ENCODE measurements at places on chromosomes 2 and 18. TPM values are rescaled to one million over a fixed set of nuclear protein-coding genes. Genes with fewer than 3 reads are reported as not detected.

DNA sequence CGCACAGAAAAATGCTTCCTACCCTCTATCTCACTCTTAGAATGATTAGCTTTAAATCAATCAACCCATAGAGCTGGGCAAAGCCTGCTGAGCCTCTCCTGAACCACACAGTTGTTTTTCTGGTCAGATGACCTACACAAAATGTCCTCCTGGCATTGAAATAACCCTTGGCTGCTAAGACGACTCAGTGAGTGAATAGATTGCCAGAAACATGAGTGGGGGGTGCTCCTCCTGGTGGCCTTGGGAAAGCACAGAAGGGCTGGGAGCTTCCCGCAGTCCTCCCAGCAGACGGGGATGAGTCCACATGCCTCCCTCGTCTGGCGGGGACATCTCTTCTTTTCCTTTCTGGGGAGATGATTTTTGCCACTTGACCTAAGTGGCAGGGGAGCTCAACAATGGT lies 14.9 kb downstream of the MAL start:
- DNase-seq, result no peak

- DNase-seq, result no peak
These were observed 24.9 kb downstream of the TRAPPC12 start for GRCh38 chr2:3404349-3404894.

DNA sequence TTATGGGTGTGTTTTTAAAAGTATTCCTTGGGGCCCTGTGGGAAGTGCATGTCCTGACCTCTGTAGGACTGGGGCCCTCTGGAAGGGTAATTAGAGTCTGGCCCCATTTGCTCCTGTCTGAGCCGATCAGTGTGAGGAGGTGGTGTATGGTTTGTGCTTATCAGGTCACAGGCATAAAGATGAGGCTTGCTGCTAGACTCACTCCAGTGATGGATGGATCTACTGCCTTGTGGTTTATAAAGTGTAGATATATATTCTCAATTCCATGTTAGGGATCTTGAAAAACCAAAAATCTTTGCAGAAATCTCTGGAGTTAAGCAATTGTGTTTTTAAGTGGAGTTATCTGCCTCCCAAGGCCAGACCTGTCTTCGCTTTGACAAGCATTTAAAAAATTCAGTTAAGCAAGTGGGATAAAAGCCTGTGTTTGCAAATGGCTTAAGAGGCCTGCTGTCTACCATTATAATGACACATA lies 182.4 kb downstream of the PTPRM start:
- no peak for DNase-seq

- DNase-seq, result no peak
These were observed 102.4 kb downstream of the TRIB2 start for GRCh38 chr2:12819103-12819475.

- DNase-seq, result no peak
These were observed 887.5 kb upstream of the NRXN1 start for GRCh38 chr2:51919395-51919794.

- no peak for DNase-seq
These were observed 49.8 kb upstream of the CABYR start for GRCh38 chr18:24089076-24089475.

- no peak for DNase-seq
These were observed 29.5 kb upstream of the ATRAID start for GRCh38 chr2:27182346-27182745.

DNA sequence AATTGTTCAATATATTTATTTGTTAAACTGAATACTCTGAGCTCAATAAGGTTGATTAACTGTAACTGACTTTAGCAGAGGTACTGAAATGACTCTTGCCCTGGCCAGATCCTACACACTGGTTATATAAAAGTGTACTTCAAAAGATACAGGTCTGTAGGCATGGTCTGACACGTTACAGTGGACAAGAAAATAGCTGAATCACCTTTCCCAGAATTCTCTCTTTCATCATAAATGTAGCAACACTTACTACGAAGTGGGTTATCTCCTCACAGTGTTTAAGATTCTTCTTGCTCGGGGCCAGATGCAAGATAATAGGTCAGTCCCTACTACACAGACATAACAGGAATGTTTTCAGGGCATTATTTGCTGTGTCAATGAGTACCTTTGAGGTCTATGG lies 107.0 kb upstream of the ZC3H15 start:
- DNase-seq, result no peak

GRCh38 chr2:58569475-58570185 lies 328.5 kb upstream of the FANCL start:
- no peak for DNase-seq

GRCh38 chr2:120091436-120091835 lies 78.6 kb downstream of the EPB41L5 start:
- DNase-seq, result no peak

DNA sequence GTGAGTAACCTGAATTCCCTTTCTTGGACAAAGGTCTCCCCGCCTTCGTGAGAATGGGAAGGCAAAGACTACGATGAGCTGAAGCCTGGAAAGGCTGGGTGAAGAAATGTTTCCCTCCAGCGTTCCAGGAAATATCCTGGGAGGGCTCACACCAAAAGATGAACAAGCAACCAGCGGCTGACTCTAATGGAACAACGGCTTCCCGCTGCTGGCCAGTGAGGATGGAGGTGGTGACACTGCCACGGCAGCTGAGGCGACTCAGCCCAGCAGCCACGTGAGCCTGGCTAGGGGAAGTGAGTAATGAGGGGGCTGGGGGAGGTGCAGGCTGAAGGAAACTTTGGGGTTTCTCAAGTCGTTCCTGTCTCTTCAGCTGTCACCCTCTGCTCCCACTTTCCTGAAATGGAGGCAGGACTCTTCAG lies 105.0 kb upstream of the SMAD7 start:
- no peak for DNase-seq

GRCh38 chr2:124999906-125000305 lies 974.8 kb downstream of the CNTNAP5 start:
- no peak for DNase-seq

PRKAG3 gene
- not detected for total RNA-seq

DNA sequence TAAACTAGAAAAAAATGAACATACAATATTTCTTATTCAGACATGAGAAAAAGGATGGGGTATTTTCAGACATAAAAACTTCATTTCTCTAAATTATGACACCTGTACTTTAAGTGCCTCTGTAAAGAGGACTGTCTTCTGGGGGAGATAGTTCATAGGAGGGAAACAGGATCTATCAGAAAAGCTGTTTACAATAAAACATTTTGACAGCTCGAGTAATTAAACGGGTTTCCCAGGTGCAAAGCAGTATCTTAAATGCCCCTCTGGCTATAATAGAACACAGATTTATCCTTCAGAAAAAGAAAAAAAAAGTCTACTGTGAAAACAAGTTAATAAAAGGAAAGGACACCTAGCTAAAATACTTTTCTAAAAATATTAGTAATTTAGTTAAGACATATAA lies 311.4 kb upstream of the UBE2E3 start:
- no peak for DNase-seq

DNA sequence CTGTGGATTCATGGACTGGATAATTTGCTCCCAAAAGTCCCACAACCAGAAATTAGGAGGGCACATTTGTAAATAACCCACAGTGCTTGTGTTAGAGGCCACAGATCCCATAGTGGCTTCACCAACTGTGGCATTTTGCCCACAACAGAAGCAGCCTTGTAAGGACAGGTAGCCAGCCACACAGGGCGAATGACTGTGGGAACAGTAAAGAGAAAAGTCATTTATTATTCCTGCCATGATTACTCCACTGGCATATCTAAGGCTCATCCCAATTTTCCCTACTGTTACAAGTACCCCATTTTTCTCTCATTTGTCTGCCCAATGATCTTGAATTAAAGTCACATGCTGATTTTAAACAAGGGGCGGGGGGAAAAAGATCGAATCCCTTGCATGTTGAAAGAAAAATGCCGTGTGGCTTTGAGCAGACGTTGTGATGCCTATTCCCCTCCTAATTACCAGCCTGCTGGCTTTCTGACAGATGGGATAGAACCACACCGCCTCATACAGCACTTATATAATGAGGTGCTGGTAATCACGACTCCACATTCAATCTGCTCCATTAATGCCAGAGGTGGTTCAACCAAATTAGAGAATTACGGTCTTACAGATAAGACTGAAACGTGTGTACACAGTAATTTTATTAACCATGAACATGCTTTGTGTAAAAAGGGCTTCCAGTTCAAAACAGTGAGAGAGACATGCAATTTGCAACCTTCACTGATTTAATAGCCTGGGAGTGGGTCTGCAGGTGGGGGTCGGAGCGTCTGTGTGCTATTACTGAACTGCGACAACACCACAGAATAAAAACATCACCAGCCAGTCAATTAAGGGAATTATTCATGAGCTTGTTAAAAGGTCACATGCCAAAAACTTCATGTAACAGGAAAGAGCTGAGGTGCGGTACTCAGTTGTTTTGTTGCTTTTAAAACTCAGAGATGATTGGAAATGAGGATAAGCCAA lies 196.0 kb downstream of the TMEM163 start:
- no peak for DNase-seq

GRCh38 chr2:47313141-47313691 lies 89.7 kb upstream of the MSH2 start:
- DNase-seq, result no peak

POU3F3 gene
- total RNA-seq, result 7.7 TPM

- DNase-seq, result no peak
These were observed 18.5 kb downstream of the THSD7B start for GRCh38 chr2:136783856-136784255.

- no peak for DNase-seq
These were observed 26.2 kb downstream of the KLF7 start for GRCh38 chr2:207139552-207139951.

GRCh38 chr2:150286730-150287362 lies 200.6 kb downstream of the RND3 start:
- no peak for DNase-seq

DNA sequence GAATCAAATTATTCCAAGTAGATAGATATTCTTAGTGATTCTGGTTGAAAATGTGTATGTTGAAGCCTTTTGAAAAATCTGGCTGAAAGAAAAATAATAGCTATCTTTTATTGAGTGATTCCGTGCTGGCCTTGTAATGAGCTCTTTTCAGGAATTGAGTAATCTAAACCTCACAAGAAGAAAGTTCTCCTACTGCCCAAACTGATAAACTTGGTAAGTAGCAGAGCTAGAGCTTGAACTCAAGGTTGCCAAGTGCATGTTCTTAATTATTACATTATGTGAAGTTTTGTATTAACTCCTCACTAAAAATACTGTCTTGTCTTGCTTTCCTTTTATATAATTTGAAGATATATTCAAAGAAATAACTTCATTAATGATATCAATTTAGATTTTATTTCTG lies 1.6 kb upstream of the PPP1R1C start:
- DNase-seq, result no peak

GRCh38 chr18:4551001-4551360 lies 95.9 kb upstream of the DLGAP1 start:
- DNase-seq, result no peak

GRCh38 chr2:84309281-84309680 lies 149.8 kb downstream of the SUCLG1 start:
- no peak for DNase-seq

TNS1 gene
- 249 TPM for total RNA-seq

POTEE gene
- total RNA-seq, result 0.92 TPM

DNA sequence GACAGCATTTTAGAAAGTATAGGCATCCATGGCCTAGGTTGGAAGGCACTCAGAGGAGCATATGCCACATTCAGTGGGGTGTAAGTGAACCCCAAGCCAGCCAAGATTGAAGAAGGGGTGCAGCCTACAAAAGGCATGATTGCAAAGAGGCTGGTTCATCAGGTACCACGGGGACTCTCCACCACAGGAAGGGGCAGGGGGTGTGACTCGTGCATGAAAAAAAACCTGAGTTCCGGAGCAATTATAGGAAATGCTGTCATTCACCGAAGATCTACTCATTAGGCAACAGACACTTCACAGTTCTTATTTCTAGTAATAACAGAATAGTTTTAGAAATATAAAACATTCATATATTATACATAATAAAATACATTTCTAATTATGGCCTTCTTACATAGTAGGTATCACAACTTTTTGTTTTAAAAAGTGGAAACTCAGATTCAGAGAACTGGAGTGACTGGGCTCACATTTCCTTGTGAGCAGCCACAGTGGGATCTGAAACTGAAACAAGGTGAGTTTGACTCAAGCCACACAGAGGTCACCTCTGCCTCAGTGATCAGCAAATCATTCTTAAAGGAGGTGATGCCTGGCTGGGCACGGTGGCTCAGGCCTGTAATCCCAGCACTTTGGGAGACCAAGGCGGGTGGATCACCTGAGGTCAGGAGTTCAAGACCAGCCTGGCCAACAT lies 188.4 kb upstream of the GYPC start:
- DNase-seq, result no peak

DNA sequence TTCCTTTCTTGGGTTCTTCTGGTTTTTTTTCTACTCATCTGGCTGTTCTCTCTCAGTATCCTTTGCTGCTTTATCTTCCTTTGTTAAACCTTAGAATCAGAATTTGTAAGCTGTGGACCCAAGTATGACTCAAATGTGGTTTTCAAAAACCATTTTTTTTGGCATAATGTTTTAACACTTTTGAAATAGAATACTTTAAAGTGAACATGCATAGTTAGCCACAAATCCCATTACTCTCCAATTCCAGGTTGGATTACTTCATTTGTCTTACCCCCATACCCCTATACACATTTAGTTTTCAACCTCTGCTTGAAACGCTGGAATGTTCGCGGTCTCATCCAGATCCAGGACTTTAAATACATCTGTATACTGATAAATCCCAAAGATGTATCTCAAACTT lies 29.1 kb downstream of the ALMS1 start:
- no peak for DNase-seq

DNA sequence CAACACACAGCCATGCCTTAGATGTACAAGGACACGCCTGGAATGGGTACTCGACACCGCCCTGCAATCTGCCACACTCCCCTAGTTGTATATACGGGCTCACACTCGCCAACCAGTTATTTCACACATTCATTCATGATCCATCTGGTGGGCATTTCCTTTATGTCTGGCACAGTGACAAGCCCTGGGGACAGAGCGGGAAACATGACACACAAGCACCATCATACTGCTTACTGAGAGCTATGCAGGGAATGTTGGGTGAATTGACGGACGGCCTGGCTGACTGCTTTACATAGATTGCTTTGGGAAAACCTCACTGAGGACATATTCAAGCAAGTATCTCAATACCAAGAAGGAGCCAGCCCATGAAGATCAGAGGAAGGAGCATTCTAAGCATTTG lies 448.0 kb upstream of the SPRED2 start:
- no peak for DNase-seq

GRCh38 chr2:66957677-66958076 lies 439.5 kb upstream of the ETAA1 start:
- no peak for DNase-seq

GRCh38 chr2:42960842-42961180 lies 168.4 kb upstream of the HAAO start:
- no peak for DNase-seq

GRCh38 chr2:183359867-183360266 lies 235.6 kb downstream of the NUP35 start:
- DNase-seq, result no peak

GRCh38 chr18:46488471-46489213 lies 168.4 kb downstream of the LOXHD1 start:
- DNase-seq, result no peak

CCDC150 gene
- total RNA-seq, result 3.6 TPM

DNA sequence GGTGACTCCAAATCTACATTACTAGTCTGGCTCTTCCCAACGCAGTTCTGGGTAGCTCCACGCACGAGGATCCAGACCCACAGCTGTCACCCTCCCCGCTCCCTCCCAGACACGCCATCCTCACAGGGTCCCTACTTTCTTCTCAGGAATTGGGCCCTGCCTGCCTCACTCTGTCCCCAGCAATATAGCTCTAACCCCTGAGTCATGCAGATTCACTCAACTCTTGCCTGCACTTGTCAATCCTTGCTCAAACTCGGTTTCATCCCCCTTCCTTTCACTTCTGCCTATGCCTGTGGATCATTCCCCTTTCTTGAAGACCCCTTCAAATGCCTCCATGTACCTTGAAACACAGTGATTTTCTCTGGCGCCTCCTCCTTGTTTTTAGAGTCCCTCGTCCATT lies 5.0 kb downstream of the ST8SIA5 start:
- DNase-seq, result no peak

SNTG2 gene
- not detected for total RNA-seq

AAK1 gene
- total RNA-seq, result 97.5 TPM

All from chondrocyte (in vitro differentiated cells).